GM13976 (cell line): ENCODE measurements at places on chromosomes 16 and 17.

DNA sequence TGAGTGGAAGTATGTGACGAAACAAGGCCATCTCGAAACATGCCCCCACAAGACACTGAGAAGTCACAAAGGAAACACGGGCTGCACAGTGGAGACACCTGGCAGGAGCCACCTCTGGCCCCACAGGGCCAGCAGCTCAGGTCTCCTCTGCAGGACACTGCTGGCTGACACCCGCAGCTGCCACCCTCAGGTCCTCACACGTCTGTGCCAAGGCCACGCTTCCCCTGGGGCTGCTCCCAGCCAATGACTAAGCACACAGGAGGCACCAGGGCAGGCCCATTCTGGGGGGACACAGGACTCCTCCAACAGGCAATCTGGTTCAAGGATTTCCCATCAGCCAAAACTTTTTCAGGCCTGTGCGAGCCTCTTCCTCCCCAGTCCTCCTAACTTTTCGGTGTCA lies 36.4 kb downstream of the MBTPS1 start:
- no peak for DNase-seq

DNA sequence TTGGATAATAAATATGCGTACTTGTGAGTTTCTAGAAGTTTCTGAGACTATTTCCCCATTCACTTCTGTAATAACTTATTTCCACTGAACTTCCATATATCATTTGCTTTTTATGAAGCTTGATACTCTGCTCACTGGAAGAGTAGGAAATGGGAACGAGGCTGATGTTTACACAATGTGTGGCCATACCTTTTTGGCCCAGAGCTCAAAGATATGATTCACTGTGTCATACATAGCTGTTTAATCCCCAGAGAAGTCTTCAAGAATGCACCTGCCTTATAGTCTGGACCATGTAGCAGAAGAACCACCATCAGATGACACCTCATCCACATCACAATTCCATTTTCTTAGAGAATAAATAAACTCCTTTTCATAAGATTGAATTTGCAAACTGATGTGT lies 40.3 kb upstream of the TEKT3 start:
- DNase-seq = no peak

DNA sequence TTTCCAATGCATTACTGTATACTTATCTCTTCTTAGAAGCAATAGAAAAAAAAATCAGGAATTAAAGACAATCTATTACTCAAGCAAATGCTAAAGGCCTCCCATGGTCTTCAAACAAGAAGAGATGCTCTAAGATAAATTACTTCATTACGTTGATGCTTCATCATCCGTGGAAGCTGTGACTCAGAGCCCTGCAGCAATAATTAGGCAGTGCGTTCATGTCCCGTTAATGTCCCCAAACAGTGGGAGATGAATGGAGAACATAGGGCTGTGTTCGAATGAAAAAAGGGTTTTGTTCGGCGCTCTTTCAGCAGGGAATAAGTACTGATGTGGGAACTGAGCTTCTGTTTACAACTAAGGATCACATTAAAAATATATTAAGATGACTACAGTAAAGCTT lies 15.9 kb upstream of the PDXDC1 start:
- peak; percentile 17 for DNase-seq

- no peak for DNase-seq
Measured at GRCh38 chr16:88684569-88685155, 1.6 kb downstream of the SNAI3 start.

- DNase-seq = peak; percentile 37
Measured at GRCh38 chr17:63550817-63551639, 751 bp downstream of the DCAF7 start.

GRCh38 chr17:64005734-64006167 lies 7.6 kb downstream of the PRR29 start:
- no peak for DNase-seq

DNA sequence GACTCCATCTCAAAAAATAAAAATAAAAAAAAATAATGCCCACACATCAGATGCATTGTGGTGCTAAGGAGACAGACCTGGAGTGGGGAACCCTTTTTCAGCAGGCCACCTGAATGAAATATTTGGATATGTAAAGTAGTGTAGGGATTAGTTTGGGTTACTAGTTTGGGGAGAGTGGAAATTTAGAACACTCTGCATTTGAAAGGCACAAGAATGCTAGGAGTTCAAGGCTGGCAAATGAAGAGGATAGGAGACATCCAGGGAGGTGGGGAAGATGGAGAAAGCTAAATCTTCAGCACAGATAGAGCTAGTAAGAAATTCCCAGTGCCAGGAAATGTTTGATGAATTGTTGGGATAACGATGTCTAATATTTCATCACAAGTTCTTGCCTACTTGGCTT lies 298.3 kb upstream of the ERCC4 start:
- DNase-seq = no peak

GRCh38 chr17:19333736-19334290 lies 28.7 kb downstream of the B9D1 start:
- DNase-seq = no peak

- DNase-seq = no peak
Measured at GRCh38 chr16:88770461-88771293, 14.3 kb downstream of the PIEZO1 start.

DNA sequence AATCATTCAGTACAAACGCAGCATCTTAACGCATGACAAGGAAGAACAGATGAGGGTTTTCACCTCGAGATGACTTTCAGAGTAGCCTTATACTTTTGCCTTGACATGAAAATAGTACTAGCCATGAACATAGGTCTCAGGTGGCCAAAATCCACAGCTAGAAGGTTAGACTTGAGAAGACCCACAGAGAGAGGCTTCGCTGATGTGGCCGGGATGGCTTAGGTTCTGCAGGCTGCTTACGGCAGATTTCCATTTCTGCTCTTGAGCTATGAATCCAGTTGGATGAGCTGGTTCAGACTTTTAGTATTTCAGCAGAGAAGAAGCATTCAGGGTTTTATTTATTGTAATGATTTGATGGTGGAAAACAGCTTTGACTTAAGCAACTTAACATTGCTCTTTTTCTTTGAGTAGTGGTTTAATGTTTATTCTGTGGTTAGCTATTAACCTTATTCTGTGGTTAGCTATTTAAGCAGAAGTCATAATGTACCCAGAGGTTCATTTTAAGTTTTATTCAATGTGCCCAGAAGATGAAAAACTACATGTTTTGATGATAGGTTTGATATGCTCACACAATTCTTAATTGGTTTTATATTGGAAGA lies 7.6 kb downstream of the KRT24 start:
- no peak for DNase-seq

DNA sequence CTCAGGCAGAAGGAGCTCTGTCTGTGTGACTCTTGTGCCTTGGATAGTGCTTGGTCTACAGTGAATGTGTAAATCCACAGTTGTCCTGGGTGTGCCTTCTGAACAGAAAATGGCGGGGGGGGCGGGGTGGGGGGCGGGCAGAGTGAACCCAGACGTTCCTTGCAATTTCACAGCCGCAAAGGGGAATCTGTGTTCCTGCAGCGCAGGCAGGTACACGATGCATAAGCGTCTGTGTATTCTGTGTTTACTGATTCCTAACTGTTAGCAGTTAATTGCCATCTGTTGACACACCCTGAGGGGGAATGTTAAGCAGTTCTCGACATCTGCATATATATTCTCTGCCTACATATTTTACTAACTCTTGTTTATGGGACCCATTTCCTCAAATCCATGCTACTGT lies 123.5 kb upstream of the ZFHX3 start:
- DNase-seq = no peak

- no peak for DNase-seq
Measured at GRCh38 chr16:49269201-49269600, 12.4 kb downstream of the CBLN1 start.

GRCh38 chr17:62791235-62791734 lies 16.8 kb downstream of the MARCHF10 start:
- no peak for DNase-seq

GRCh38 chr16:84544031-84544773 lies 39.7 kb upstream of the MEAK7 start:
- DNase-seq = no peak

DNA sequence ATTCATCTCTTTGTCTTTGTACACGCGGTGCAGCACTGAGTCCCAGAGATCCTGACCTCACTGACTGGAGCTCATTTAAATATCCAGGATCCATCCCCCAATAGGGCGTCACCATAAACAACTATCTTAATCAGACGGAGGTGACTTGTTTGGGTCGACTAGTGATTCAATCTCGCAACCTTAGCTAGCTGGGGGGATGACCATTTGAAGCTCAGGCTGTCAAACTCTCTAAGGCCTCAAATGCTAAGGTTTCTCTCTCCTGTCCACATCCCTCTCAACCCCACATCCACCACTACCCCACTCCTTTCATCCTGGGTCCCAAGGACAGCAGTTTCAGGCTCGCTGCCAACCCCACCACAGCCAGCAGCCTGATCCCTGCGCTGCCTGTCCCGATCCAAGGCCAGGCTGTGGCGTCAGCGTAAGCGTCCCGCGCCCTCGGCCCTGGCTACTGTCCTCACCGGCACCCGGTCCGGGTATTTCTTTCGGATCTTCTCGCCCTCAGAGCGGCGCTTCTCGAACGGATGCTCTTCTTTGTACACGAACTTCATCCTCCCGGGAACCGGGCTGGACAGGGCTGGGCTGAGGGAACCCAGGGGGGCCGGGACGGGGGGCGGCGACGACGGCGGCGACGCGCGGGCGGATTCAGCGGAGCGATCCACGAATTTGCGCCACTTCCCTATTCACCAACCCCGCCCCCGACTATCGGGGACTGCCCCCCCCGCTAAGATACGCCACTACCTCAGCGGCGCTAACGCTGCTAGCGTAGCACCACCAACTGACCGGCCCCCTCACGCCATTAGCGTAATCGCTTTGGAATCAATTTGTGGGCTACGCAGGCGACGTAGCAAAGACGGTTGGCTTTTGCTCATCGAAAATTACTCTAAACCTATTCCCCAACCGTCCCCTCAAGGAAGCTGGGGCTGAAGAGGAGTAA lies at the start of gene GABARAP:
Gene GABARAP, minus strand, starts transcription at position 667 of the 934 bp plus-strand sequence. Its CDS starts 119 bp downstream, at position 548.
- peak; percentile 81 for DNase-seq

DNA sequence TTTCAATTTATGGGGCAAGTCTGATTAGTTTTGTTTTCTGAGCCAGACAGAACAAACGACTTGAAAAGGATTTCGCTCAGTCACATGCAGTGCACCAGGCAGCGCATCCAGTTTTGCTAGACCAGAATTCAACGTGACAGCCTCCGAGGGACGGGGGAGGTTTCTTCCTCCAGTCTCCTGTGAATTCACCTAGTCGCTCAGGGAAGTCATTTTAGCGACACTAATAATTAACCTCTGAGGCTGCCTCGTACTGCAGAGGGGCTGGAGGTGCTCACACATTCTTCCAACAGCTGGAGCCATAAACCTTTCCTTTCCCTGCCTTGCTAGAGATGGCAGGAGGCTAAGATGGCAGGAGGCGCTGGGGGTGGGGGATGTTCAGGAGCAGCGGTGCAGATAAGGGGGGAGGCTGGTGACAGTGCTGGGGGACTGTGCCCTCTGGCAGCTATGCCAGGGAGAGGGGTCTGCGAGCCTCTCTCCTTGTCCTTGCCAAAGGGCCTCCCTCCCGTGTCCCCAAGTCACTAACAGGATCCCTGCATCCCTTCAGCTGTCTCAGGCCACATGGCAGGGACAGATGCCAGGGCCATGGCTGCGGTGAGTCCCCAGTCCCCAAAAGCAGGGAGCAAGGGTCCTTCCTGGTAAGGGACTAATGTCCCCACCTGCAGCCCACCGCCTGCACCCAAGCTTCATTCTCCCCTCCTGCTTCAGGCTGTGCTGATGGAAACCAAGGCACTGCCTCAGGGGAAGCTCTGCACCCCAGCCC lies 24.0 kb downstream of the MXRA7 start:
- no peak for DNase-seq

DNA sequence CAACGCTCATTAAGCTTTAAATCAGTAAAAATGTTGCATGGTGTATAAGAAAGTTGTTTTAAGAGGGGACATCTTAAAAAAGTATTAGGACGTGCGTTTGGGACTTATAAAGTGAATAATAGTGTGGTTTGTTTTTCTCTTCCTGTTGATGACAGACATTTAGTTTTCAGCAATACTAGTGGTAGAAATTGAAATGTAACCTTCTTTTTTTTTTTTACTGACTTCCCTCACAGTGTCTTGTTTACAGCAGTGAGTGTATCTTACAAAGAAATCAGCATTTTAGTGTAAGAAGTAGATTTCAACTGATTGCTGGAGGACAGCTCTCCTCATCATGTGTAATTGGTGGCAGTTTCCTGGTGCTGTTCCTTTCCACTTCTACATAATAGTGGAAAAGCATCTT lies 39.6 kb downstream of the CYLD start:
- DNase-seq = no peak

- DNase-seq = no peak
Measured at GRCh38 chr17:77246110-77247047, 105.6 kb downstream of the SEC14L1 start.
